ENCODE measurements at places on chromosomes 1 and 21.

DNA sequence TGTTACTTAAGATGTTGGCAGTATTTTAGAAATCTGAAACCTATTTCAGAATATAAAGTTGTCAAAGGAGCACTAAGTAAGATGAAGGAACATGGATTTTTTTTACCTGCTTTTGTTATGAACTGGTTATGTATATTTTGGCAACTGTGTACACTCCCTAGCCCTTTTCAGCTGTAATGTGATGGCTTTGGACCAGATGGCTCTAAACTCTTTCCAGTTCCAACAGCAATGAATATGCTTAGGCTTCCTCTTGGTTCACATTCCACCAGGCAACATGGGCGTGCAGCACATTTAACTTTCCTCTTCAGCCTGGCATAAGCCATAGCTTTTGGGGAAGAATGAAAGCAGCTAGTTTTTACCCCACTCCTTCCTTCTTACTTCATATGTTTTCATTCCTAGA is 95.6 kb upstream of the ADAMTS5 start:
- no peak for DNase-seq

DNA sequence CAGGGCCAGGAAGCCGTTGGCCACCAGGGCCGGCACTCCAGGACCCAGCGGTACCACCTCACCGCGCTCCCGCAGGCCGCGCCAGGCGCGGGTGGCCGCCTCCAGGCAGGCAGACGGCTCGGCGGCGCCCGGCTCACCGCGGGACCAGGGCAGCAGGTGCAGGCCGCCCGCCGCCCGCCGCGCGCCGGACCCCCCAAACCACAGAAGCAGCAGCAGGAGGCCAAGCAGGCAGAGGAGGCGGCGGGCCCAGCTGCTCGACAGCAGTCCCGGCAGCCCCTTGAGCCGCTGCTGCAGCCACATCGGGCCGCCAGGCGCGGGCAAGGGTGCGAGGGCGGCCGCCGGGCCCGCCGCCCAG is 312 bp downstream of the KIAA2013 start:
- no peak for DNase-seq

- peak; percentile 89 for DNase-seq
Measured at GRCh38 chr1:154404984-154405746, at the start of gene IL6R. TSS of gene IL6R (plus strand) at chr1:154405343. CDS start at chr1:154405630, 287 bp downstream.

GRCh38 chr1:55039342-55040082 is at the start of gene PCSK9:
TSS of gene PCSK9 (plus strand) at chr1:55039548. CDS start at chr1:55039838, 290 bp downstream.
- DNase-seq, result no peak

GRCh38 chr21:17947531-17947930 is 128.4 kb upstream of the C21orf91 start:
- no peak for DNase-seq

- no peak for DNase-seq
Measured at GRCh38 chr1:154748405-154748775, 121.7 kb downstream of the KCNN3 start.

DNA sequence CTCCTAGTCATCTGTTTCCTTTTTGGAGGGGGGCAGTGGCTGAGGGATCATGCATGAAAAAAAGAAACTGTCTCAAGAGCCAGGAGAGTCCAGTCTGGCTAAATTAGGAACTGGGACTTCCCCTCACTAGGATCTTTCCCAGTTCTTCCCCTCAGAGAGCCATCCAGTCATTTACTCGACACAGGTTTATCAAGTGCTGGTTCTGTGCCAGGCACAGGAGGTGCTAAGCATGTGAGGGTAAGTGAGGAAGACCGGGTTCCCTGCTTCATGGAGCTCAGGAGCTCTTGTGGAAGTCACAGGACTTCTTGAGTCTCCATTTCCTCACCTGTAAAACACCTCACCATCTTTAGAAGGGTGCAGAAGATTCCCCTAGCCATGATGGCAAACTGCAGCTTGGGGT is 8.6 kb upstream of the NUAK2 start:
- no peak for DNase-seq

DNA sequence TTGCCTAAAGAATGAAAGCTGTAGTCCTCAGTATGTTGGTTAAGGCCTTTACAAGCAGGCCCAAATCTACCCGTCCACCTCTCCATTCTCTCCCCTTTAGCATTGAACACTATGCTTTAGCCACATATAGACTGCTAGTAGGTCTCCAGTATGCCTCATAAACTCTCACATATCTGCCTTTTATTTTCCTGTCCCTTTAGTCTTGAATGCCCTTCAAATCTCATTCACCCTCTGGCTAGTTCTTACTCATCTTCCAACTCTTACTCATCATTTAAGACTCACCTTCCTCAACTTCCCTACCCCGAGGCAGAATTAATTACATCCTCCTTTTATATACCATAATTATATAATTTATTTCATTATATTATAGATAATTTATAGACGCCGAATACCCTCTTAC is 78.7 kb upstream of the TSPAN2 start:
- peak; percentile 70 for DNase-seq

DNA sequence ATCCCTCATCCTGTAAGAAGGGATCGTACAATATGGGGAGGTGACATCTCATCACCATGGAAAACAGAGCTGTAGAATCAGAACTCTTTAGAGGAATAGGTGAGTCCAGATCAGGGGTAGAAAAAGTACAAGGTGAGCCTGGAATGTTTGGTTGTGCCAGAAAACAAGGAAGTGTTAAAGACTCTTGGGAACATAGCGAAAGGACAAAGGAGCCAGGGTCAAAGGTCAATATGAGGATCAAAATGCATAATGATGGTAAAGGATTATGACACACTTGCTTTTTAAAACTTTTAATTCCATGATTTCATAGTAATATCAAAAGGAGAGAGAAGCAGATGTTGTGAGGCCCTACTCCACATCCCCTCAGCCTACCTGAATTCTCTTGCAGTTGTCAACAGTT is 19.2 kb upstream of the TRIM33 start:
- DNase-seq, result no peak

GRCh38 chr1:224245188-224245587 is 62.1 kb downstream of the DEGS1 start:
- DNase-seq, result no peak

GRCh38 chr1:152869808-152870419 is 8.2 kb upstream of the SMCP start:
- peak; percentile 46 for DNase-seq

DNA sequence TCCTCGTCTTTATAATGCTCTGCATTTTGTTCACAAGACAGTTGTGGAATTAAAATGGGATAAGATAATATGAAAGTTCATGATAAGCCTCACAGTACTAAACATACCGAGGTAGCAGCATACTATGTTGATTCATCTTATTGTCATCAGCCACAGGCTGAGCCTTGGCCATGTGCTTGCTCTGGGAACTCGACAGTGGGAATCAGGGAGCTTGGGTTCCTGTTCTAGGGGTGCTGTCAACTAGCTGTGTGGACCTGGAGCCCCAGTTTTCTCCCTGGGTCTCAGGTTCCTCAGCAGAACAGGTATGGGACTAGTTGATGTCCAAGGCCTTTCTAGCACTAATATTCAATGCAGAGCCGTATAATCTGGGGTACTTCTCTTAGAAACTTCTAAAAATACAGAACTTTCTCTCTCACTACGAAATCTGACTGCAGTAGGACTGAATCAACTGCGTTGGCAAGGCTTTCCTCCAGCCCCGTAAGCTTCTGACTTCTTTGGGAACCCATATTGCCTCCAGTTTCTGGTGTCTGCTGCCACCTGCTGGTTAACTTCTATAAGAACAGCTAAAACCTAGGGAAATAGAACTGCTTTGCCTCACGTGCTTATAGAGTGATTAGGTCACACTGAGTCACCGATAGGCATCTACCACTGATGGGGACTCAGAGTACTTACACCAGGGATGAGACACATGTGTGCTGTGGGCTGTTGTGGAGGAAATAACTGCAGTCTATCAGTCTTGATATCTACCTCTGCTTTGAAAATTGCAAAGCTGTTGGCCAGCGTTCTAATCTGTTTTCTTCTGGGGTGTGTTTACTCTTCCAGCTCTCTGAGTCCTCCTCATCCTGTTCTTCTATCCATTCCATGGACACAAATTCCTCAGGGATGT is 110.9 kb downstream of the RGL1 start:
- DNase-seq, result peak; percentile 97

GRCh38 chr1:5847013-5847659 is 145.1 kb downstream of the NPHP4 start:
- DNase-seq, result no peak

DNA sequence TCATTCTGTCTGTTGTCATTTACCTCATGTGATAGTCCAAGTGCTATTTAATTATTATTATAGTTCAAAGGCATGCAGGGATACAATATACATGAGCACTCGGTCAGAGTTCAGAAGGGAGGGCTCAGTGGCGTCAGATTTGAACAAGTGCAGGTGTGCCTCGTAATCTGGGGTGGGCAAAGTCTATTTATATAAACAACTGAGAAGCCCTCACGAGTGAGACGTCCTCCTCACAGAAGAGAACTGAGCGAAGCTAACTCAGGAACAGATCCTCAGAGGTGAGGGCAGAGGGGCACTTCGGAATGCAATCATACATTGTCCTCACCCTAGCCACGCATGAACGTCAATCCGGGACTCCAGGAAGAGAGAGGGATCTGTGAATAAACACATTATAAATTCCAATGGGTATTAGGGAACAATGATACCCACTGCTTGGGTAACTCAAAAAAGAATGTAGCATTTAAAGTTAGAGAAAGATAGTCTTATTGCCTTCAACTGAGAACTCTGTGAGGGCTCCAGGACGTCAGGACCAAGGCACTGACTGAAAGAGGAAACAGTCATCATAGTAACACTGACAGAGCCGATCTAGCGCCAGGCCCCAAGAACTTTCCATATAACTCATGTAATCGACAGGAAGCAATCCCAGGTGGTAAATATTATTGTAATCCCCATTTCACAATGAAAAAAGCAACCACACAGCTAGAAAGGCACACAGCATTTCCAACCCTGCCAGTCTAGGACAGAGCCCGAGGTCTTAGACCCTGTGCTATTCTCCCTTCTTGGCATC is 127.1 kb upstream of the B3GALT2 start:
- no peak for DNase-seq

GRCh38 chr1:162259894-162260455 is 116.7 kb downstream of the SPATA46 start:
- no peak for DNase-seq

DNA sequence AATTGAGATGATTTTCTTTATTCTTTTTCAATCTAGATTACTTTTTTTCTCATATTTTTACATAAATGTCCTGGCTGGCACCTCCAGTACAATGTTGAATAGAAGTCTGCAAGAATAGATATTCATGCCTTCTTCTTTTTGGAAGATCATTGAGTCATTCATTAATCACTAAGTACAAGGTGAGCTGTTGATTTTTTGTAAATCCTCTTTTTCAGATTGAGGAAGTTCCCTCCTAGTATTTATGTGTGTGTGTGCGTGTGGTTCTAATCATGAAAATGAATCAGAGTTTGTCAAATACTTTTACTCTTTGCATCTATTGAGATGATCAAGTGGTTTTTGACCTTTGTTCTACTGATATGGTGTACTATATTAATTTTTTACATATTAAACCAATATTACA is 859.3 kb downstream of the KCNT2 start:
- DNase-seq, result no peak

- DNase-seq, result peak; percentile 72
Measured at GRCh38 chr1:199612976-199613774, 414.3 kb upstream of the NR5A2 start.

GRCh38 chr1:88700425-88701013 is 16.4 kb downstream of the PKN2 start:
- no peak for DNase-seq

GRCh38 chr1:68119445-68119844 is 69.0 kb upstream of the DIRAS3 start:
- no peak for DNase-seq

- DNase-seq, result no peak
Measured at GRCh38 chr1:84686223-84686622, 4.0 kb downstream of the SSX2IP start.

DNA sequence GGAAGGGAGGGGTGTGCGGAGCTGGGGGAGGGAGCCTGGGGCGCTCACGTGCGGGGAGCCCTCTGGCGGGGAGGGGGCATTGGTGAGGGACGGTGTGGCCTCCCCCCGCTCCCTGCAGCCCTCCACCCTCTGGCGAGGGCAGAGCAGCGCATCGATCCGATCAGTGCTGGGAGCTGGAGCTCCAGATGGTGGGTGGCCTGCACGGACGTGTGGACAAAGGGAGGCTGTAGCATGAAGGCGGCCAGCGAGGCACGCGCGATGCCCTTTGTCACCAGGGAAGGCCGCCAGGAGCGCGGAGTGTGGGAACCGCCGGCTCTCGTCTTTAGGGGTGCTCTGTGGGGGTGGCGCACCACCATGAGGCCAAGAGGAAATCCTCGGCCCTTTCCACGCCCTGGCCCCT is 5.4 kb upstream of the HES5 start:
- no peak for DNase-seq

- DNase-seq, result peak; percentile 63
Measured at GRCh38 chr1:201408176-201408833, 9.2 kb upstream of the LAD1 start.

DNA sequence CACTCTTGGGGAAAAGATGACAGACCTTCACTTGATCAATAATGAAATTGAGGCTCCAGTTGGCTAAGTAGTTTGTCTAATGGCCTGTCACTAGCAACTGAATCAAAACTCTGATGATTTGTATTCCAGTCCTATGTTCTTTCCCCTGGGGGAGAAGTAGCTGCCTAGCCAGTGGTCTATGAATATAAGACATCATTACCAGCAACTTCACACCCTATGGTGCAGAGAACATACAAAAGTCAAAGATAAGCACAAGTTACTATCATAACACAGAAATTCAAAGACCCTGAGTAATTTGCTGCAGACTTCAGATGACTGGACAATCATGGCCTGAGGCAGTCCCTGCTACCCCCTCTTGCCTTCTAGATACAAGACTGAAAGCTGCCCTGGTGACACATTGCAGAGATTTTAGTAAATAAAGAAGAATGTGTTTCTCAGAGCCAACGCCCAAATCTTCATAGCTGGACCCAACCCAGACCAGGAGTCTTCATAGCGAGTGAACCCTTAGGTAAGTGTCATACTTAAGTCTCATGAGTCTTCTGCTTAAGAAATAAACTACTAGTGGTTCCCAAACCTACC is 993 bp downstream of the PDZK1 start:
- DNase-seq, result peak; percentile 76

- no peak for DNase-seq
Measured at GRCh38 chr21:33642896-33643657, 776 bp downstream of the ITSN1 start.

Measured in RCC 7860 (cell line).